Stimulated activated CD4-positive, alpha-beta T cell treated with anti-CD3 and anti-CD28 coated beads, Interleukin-4, amount 100 ng/mL, for 1 hour (primary cell): ENCODE measurements at places on chromosomes 7 and 10.

- no peak for DNase-seq
These were observed 128.3 kb downstream of the SKAP2 start for GRCh38 chr7:26735976-26736600.

DNA sequence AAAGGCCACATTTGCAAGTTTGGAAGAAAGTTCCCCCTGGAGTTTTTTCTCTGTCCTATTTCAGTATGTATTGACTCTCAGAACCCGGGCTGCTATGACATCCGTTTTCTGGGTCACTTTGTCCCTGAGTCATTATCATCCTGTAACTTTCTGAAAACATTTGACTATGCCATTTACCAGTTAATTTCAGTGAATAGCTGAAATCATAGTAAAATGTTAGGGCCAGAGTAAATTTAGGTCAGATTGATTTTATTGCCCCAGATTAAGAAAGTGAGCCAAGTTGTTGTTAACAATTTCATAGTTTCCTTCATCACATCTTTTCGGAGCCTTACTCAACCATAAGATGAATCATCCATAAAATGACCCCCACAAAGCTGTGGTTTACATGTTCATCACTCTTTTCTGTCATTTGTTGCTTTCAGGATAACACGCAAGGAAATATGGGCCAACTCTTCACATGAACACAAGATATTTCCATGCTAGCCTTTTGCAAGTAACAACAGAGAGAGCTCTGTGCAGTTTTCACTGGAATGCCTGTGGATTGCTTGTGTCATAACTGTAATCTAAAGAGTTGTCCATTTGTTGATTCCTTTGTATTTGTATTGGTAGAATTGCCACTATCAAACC is 3.9 kb upstream of the MACC1 start:
- no peak for DNase-seq

DNA sequence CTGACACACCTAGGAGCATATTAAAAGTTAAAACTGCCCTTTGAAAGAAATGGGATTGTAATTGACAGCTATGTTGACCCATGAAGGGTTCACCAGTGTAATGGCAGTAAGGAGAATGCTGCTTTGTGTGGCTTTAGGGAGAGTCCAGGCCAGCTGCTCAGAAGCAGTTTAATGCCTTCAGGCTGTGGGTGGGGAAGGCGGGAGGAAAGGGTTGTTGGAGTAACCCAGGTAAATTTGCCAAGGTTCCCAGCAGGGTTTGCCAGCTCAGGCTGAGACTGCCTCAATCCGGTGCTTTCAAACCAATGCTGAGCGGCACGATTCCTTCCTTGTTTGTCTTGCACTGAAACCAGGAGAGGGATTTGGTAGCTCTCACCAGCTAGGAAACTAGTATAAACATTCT is 637.2 kb downstream of the INHBA start:
- DNase-seq, result no peak

- DNase-seq, result no peak
These were observed 182.1 kb upstream of the NAMPT start for GRCh38 chr7:106466867-106467266.

DNA sequence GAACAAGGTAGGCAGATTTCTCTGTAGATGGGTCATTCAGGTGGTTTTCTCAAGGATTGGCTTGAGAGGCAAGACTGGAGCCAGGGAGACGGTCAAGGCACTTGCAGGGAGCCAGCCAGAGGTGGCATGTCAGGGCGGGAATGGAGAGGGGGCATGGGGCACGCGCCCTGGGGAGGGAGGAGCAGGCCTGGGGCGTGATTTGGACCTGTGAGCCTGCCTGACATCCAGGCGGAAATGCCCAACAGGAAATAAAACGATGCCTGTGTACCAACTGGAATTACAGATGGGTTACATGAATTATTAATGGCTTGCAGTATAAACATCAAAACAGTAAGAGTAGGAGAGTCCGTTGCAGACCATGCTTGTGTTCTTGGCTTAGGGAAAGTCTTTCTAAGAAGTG is 8.6 kb upstream of the SUN1 start:
- no peak for DNase-seq

- peak; percentile 22 for DNase-seq
These were observed 577 bp downstream of the DNAJB9 start for GRCh38 chr7:108570146-108570755.

DNA sequence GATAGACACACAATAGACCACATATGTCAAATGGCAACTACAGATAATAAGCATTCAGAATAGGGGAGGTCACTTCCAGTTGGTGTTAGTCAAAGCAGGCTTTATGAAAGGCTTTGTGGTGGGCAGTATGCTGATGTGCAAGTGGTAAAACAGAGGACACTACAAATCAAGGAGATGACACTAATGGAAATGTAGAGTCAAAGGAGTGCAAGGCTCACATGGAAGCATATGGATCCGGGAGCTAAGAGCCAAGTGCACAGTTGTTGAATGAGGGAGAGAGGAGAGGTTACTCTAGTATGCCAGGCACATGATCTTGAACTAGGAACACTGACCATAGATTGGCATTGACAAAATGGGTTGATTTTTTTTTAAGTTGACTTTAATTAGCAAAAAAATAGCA is 62.7 kb downstream of the GRM3 start:
- no peak for DNase-seq
